ENCODE measurements at places on chromosomes 4 and X.

GRCh38 chr4:112942997-112943396, 106.5 kb upstream of the ANK2 start:
- no peak for DNase-seq

GRCh38 chr4:111854494-111855087, 290.7 kb upstream of the FAM241A start:
- no peak for DNase-seq

DNA sequence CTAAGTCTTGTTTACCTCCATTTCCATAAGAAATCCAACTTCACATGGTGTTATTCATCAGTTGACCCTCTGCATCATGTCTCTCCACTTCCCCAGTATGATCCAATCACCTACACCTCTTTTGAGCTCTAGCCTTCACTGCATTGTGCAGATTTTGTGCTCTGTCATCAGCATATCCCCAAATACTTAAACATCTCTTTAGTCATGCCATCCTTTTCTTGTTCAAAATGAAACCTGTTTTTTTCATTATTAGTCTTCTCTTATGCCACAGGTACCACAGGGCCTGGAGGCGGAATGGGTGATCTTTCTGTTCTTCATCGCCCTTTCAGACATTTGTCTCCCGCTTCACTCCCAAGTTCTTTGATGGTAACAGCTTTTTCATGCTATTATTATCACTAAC, 382.7 kb upstream of the GALNTL6 start:
- no peak for DNase-seq

DNA sequence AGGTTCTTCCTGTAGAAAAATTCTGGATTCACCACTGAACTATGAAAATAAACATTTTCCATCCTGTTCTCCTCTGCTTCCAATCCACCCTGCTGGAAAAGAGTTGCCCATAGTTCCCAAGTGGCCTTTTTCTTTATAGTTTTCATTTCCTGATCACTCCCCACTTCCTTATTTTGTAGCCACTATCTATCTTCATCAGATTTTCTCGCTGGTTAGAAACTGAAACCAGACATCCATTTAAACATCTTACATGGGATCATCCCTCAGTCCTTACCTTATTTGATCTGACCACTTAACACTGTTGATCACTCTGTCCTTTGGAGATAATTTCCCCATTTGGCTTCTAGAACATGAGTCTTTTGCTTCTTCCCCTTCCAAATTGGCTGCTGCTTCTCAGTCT, 42.2 kb upstream of the SCOC start:
- DNase-seq, result no peak

DNA sequence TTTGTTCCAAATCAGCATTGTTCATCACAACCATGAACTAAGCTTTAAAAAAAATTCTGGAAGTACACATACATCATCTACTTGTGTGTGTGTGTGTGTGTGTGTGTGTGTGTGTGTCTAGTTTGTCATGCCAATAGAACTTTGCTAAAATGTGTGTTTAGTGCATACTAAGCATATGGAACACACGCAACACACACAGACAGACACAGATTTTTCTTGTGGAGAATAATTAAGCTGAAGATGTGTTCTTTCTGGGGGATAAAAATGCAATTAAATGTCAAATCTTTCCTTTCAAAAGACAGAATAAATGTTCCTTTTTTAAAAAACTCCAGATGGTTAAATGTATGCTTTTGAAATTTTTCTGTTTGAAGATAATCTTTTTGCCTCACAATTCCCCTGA, 530.4 kb upstream of the INTU start:
- no peak for DNase-seq

DNA sequence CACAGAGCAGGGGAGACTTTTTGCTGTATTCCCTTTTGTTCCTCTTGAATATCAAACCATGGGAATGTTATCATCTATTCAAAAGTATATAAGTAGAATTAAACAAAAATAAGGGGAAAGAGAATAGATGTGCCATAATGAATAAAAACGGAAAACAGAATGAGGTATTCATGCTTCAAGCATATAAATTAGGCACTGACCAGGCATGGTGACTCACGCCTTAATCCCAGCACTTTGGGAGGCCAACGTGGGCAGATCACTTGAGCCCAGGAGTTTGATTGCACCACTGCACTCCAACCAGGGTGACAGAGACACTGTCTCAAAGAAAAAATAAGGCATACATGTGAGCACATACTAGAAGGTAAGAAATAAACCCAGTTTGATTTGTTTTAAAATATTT, 16.3 kb upstream of the NEUROG2 start:
- DNase-seq, result no peak

DNA sequence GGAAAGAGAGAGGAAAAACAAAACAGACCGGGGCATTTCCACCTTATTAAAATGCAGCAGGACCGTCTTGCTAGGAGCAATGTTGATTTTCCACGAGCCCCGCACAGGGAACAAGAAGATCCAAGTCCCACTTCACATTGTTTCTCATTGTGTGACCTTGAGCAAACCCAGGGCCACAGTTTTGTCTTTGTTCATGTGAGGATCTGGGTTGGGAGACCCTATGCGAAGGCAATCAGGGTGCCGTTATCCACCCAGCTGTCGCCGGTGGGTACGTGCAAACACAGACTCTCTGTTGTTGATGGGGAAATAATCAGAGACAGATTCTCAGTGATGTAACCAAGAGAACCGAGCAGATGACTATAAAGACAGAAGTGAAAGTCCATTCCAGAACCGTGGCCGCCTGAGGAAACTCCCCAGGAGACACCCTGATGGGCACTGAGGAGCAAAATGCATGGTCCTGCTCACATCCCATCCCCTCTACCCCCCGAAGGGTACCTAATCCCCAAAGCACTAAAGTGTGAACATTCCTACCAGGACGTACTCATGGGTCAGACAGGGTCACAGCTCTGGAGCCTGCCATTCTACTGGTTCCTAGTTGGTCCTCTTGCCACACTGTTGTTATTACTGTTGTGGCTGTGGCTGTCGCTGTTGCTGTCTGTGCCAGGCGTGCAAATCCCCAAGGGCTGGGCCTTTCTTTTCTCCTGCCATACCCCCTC, 102.7 kb upstream of the RBPJ start:
- no peak for DNase-seq

DNA sequence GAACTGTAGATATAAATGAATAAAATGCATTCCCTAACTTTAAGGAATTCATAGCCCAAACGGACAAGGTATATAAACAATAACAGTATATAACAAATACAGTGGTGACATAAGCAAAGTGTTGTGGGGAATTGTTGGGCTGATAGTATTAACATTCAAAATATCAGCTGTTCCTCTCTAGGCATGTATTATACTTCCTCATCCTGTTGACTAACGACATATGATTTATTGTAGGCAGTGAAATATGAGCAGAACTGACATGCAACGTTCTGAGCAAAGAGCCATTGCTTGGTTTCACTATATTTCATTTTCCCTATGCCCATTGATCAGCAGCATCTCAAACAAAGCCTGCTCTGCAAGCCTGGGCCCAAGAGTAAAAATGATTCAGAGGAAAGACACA, 143.9 kb downstream of the PTCHD1 start:
- no peak for DNase-seq

GRCh38 chrX:21730026-21730425, 27.9 kb downstream of the SMPX start:
- no peak for DNase-seq

- no peak for DNase-seq
These were observed 128.9 kb downstream of the REELD1 start for GRCh38 chr4:146343199-146343598.

DNA sequence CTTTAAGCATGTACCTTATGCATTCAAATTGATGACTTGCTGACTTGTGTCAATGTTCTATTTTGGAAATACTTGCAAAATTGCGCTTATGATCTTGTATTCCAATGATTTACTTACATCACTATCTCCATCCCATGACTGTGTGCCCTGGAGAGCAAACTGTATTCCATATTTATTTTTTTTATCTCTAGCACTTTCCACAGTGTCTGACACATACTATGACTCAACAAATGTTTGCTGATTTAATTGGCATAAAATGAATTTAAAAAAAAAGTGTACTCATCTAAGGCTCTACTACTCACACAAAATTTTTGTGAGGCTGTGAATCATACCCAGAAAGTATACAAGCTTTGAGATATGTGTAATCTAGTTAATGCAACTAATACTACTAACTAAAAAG, 1066.8 kb upstream of the ADGRL3 start:
- DNase-seq, result no peak

GRCh38 chrX:70494441-70494840, 49.8 kb downstream of the DLG3 start:
- DNase-seq, result no peak

GRCh38 chrX:19886883-19887531, 393 bp downstream of the SH3KBP1 start:
- DNase-seq, result no peak

DNA sequence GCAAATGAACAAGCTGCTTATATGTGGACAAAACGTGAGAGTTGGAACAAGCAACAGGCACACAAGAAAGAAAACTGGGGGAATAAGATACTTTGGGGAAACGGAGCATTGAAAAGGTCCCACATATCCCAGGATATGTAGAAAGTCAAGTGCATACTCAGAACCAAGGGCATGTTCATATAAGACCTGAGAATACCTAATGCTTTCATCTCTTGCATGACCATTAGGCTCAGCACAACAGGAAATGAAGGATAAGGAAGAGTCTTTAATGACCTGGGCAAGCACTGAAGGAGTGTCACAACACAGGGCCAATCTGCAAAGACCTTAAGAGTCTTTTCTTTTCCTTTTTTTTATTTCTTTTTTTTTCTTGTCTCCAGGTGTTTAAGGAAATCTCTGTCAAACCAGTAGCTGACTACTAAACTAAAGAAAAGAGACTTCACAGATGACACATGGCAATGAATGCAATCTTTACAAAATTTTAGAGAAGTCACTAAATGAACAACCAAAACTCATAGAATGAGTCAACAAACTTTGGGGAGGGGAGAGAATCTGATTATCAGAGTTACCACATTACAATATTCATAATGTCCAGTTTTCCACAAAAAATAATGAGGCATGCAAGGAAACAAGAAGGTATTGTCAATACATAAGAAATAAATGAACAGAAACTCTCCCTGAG, 67.9 kb upstream of the STK26 start:
- DNase-seq, result no peak
